ENCODE measurements at places on chromosomes 3 and 15.
A peak's percentile ranks its signal among the peaks of the same experiment; 100 is the strongest.

GRCh38 chr3:165462636-165463334 lies 266.6 kb upstream of the SLITRK3 start:
- DNase-seq: peak; percentile 43

DNA sequence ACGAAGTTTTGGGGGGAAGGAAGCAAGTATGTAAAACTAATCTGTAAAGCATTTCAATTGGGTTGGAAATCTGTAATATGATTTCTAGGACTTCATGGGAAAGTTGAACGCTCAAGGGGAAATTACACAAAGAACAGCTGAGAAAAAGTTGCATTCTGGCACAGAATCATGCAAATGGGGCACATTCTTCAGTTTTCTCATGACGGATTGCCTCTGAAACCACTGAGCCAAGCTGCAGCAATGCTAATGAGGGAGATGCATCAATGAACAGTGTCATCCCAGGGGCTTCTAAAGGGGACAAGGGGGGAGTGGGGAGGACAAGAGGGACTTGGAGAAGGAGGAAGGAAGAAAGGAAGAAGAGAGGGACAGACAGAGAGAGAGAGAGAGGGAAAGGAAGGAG lies 291.4 kb upstream of the ATP11B start:
- peak; percentile 15 for DNase-seq

GRCh38 chr15:22980189-22981050 lies at the start of gene CYFIP1:
TSS of gene CYFIP1 (minus strand) at chr15:22980368. CDS start at chr15:22947285, 33,083 bp downstream.
- peak; percentile 70 for DNase-seq

DNA sequence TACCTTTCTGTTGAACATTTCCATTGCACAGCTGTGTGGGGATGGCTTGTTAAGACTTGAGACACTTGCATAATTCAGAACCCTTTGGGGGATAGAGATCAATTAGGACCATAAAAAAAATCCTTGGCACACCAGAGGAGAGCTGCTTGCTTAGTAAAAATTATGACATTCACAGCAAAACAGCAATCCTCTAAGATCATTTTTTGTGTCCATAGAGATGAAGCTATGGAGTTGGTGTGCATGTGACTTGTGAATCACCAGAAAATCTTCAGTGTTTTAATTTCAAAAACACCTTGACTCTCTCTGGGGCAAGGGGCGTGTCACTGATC lies 7.7 kb downstream of the COL8A1 start:
- DNase-seq: peak; percentile 42

DNA sequence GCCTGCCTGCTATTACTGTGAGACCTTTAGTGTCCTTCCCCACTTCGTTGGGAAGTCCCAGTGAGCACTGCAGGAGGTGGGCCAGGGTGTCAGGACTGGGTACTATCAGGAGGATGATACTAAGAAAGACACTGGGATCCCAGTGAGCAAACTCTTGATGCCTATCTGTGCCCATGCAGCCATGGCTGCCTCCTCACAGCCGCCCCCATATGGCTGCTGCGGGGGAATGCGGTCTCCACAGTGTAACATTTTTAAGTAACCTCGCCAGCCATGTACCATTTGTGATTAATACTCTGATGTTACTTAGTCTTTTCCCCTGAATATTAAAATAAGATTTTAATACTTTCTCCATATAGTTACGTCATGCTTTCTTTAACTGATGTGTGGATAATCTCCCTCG lies 312.2 kb downstream of the RYR3 start:
- DNase-seq: no peak

GRCh38 chr3:173993299-173993698 lies 595.8 kb downstream of the NLGN1 start:
- DNase-seq: peak; percentile 50

GRCh38 chr3:105613120-105613519 lies 246.4 kb downstream of the ALCAM start:
- DNase-seq: no peak

- peak; percentile 49 for DNase-seq
Observed at GRCh38 chr15:79071901-79072300, 18.7 kb downstream of the RASGRF1 start.

DNA sequence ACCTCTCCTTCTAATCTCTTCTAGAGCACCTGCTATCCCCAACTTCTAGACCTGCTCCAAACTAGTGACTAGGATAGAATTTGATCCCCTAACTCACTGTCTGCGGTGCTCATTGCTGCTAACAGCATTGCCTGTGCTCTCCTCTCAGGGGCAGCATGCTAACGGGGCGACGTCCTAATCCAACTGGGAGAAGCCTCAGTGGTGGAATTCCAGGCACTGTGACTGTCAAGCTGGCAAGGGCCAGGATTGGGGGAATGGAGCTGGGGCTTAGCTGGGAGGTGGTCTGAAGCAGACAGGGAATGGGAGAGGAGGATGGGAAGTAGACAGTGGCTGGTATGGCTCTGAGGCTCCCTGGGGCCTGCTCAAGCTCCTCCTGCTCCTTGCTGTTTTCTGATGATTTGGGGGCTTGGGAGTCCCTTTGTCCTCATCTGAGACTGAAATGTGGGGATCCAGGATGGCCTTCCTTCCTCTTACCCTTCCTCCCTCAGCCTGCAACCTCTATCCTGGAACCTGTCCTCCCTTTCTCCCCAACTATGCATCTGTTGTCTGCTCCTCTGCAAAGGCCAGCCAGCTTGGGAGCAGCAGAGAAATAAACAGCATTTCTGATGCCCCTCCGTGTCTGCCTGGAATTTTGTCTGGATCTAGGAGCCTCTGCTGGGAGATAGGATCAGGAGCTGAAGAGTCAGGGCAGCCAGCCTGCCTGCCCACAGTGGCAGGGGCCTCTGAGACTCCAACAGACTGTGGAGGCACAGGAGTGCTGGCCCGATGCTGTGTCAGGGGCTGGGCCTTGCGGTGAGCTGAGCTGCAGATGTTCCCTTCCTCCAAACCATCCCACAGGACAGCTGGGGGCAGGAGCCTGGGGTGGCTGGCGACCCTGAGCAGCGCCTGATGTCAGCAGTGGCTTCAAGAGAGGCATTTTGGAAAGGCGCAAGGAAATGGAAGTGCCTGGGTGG lies 3.0 kb downstream of the ISLR start:
- DNase-seq: no peak

- peak; percentile 78 for DNase-seq
Observed at GRCh38 chr3:125168711-125169393, 43.7 kb downstream of the SLC12A8 start.

DNA sequence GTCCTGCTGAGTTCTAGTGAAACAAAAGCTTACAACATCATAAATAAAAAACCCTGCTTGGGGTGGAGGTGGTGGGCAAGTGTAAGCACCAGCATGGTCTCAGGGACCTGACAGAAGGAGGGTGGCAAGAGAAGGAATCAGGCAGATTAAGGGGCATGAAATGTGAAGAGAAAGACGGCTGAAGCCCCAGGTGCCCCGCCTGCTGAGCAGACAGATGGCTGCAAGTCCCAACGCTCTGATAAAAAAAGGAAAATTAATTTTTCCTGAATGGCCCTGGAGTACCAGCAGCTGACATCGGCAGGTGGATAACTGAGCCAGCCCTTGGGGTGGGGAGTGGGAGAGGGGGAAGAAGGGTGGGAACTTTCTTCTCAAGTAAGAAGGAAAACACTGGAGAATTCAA lies 137.9 kb downstream of the XXYLT1 start:
- DNase-seq: no peak

DNA sequence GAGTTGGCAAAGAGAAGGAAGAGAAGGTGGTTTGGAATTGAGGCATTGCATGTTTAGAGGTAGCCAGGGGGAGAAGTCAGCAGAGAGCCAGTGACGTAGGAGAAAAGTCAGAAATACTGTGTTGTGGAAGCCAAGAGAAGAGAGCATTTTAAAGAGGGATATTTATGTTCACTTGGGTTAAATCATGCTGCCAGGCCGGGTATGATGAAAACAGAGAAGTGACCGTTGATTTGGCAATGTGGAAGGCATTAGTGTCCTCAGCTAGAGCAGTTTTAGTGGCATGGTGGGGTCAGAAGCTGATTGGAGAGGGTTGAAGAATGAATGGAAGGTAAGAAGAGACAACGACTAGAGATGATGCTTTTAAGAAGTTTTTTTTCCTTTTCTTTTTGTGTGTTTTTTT lies 24.5 kb downstream of the RASA2 start:
- no peak for DNase-seq

DNA sequence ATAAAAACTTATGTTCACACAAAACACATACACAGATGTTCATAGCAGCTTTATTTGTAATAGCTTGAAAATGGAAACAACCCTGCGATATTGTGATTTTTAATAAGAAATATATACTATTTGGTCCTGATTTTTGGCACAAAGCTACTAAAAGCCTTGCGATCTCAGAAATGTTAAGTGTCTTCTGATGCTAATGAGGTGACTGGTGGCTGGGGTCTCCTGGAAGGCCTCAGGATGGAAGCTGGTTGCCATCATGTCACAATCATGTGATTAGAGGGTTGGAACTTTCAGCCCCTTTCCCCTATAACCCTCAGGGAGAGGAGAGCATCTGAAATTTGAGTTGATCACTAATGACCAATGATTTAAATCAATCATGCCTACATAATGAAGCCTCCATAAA lies 278.4 kb upstream of the UBE2E1 start:
- DNase-seq: no peak

DNA sequence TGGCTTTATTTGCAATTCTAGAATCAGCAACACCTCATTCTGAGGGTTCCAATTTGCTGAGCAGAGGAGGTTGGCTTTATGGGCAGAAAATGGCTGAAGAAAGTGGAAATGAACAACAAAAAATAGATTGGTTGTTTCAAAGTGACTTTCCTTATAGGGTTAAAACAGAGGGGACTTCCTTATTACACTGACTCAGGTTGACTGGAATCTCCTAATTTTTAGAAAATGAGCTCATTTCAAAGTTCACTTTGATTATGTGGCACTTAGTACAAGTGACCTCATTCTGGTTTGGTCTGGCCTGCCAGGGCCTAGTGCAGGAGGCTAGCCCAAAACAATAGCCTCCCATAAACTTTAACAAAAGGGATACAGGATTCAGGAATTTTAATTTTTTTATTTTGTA lies 41.4 kb downstream of the NFKBIZ start:
- no peak for DNase-seq

DNA sequence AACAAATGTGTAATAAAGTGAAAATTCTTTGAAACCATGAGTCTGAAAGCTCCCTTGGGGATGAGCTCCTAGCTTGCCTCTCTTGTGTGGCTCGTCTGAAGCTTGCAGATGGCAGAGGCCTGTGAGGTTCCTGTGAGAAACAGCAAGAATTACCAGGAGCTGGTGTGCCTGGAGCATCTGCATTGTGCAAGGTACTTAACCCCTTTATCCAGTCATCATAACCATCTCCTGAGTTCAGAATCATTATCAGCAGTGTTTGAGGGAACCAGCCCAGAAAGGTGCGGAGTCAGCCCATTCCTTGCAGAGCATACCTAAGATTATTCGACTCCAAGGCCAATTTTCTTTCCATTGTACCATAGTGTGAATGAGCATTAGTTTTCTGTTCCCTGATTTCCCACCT lies 51.7 kb upstream of the TRA2B start:
- no peak for DNase-seq

GRCh38 chr3:166864473-166865467 lies 515.3 kb downstream of the ZBBX start:
- no peak for DNase-seq

DNA sequence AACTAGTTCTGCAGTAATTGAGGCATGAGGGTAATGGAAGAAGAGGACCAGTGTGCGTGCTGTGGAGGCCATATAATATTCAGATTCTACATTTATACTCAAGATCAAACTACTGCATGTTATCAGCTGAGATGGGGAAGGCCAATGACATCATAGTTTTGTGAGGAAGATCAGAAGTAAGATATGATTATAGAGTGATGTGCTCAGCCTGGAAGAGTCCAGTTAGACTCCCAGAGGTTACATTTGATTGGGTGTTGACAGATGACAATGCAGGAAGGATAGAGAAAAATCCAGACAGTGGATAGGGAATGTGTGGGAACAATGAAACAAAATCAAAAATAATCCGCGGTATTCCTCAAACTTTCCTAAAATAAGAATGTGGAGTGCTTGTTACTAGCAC lies 35.4 kb downstream of the GOLIM4 start:
- no peak for DNase-seq

DNA sequence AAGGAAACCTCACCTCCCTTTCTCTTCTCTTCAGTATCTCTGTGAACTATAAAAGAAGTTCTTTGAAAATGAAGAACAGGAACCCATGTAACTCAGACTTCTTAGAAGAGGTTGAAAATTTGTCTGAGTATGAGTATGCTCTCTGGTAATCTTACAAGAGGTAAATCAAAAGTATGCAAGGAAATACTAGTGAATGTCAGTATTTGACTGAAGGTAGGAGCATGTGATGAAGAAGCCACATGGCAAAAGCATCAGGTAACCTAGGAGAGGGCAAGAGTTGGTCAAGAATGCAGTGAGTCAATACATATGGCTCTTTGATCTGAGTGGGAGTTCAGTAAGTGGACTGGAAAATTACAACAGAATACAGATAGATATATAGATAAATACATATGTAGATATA lies 133.0 kb upstream of the NECTIN3 start:
- DNase-seq: no peak

DNA sequence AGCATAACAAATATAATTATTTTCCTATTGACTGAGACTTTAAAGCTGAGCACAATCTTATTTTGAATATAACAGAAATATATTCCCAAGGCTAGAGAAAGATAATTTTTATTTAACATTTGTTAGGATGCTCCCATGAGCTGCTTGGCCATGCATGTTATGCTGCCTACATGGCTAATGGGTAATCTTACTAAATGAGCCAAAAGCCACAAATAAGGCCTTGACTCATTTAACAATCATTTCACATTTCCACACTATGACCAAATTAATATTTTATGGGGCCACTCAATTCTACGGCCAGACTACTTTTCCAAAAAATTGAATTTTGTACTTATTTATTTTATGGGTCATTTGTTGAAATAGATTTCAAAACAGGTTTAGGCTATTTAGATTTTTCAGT lies 141.7 kb downstream of the MEIS2 start:
- no peak for DNase-seq

DNA sequence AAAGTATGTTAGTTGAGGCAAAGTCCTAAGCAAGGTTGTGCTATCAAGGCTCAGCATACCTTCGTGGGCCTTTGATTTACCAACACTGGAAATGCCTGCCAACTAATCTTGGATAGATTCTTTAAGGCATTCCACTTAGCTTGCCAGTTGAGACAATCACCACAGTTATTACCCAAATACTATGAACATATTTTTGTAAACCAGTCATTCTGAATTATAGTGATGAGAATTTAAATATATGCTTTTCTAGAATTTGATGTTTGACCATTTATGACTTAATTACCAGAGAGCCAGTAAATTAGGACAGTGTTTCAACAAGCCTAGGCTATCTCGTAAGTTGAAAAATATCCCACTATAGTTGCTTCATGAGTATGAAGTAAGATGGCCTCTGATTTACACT lies 15.5 kb downstream of the TRIM59 start:
- DNase-seq: no peak

- no peak for DNase-seq
Observed at GRCh38 chr3:161273589-161274218, 52.6 kb downstream of the NMD3 start.

DNA sequence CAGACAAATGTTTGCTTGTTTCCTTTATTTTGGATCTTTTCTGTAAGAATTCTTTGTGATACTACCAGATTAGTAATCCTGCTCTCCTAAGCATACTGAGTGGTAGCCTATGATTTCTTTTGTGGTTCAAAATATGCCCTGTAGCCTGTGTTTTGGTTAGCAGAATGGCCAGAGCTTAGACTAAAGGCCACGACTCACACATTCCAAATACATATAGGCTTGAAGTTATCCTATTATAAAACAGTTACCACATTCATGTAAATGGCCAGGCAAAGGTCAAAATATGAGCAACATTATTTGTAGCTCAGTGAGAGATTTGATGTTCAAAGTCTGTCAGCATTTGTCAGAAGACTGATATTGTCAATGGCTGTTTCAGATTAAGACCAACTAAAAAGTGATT lies 84.5 kb downstream of the MITF start:
- no peak for DNase-seq

Data from skin of body (tissue), 3 donors.